ENCODE measurements at places on chromosomes 1 and 21.

DNA sequence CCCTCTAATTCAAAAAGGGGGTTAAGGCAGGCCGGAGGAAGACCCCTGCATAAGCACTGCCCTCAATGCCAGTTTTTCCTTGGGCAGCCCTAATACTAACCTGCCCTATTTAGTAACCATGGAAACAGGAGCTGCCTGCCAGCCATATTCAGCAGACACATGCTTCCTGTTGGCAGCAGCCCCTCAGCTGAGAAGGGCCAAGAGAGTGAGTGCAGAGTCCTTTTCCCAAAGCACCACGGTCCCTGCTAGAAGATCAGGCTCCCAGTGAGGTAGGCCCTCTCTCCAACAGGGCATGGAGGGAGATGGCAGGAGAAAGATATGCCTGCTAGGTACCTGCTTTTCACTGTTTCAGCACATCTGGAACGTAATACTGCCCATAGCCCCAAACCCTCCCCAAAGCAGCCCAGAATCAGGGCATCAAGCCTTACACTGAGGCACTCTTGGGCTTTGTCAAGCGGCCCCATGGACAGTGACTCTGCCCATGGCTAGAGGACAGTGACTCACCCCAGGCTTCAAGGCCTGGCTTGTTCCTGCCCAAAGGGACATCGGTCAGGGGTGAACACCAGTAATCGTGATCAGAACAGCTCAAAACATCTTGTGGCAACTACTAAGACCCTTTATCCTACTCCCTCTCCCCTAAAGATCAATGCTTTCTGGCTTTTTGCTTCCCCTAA lies 64.5 kb downstream of the BCAR3 start:
- DNase-seq = no peak

DNA sequence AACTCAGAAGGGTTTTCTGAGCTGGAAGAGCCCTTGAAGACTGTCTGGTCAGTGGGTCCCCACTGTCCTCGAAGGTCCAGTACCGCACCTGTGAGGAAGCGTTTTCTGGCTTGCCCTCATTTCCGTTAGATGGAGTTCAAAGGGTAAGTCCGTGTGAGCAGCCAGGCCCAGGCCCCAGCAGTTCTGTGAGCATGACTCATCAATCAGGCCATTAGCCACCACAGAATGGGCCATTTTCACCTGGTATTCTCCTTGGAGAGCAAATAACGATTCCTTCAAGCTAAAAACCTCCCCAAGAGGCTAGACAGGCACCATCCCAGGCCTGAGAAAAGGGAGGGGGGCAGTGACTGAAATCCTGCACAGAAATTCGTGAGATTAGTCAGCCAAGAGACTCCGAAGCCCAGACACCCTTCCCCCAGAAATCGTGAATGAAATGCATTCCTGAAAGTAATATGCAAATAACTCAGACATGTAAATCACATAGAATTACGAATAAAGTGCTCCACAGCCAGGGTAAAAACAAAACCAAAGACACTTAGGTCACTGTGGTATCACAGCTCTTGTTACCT lies 66.0 kb downstream of the BCAR3 start:
- no peak for DNase-seq

GRCh38 chr1:182227864-182228547 lies 163.6 kb downstream of the GLUL start:
- no peak for DNase-seq

- no peak for DNase-seq
Measured at GRCh38 chr1:245197911-245198379, 43.2 kb downstream of the KIF26B start.

DNA sequence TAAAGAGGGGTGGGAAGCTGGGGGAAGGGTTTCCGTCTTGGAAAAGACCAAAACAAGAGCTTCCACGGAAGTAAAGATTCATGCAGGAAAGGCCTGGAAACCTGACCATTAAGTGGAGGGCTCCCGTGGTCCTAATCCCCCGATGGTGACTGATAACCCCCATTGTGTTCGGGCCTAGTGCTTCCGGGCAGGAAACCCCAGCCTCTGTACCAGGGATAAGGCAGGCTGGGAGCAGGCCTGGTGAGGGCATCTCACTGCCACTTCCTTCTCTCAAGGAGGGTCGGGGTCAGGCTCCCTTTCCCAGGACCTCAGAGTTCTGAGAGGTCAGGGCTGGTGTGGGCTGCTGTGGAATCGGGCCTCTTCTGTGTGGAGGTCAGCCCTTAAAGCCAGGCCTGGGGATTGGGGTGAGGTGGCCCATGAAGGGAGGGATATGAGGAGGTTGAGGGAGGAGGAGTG lies 136.9 kb downstream of the CDC7 start:
- peak; percentile 73 for DNase-seq

DNA sequence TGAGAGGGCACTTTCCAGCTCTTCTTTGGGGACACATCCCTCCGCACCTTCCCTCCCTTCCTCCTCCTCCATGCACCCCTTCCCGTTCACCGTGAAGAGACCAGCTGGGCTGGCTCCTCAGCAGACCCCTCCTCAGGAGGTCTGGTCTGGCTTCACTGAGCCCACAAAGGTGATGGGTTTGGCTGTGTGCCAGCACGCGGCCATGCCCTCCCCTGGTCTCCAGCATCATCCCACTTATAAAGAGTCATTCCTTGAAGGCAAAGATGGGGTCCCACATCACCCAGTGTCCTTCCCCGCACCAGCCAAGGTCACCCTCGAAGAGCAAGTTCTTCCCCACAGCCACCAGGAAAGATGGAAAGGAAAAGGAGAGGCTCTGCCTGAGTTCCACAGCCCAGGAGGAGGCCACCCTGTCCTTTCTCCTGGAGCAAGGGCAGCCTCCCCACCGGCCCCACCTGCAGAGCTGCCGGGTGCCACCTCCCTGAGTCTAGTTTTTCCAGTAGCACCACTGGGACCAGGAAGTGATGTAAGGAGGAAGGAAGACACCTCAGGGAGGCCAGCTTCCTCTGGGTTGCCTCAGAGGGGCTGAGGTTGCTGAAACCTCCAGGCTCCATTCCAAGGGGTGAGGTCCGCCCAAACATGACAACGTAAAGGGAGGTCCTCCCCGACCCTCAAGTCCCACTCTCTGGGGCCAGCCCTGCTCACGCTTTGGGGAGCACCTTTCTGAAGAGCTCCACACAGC lies 32.7 kb downstream of the RIPK4 start:
- DNase-seq = no peak

GRCh38 chr1:56564615-56565014 lies 14.7 kb downstream of the PLPP3 start:
- no peak for DNase-seq

Measured in endothelial cell (in vitro differentiated cells).